ENCODE measurements at places on chromosomes 1 and 21. TPM values are rescaled to one million over a fixed set of nuclear protein-coding genes. Genes with fewer than 3 reads are reported as not detected.

Gene LCE2B
- total RNA-seq: not detected

Gene IER5
- total RNA-seq: 17.1 TPM

Gene IL10
- total RNA-seq: not detected

Gene PPCS
- 26.3 TPM for total RNA-seq

Gene ETV3L
- not detected for total RNA-seq

Measured in smooth muscle cell of the pulmonary artery (primary cell).